ENCODE measurements at places on chromosomes 16 and 17. TPM values are rescaled to one million over a fixed set of nuclear protein-coding genes. Genes with fewer than 3 reads are reported as not detected.

KRTAP4-9 gene
- not detected for total RNA-seq

MED13 gene
- total RNA-seq, result 104 TPM

KRTAP9-8 gene
- total RNA-seq, result not detected

SHBG gene
- total RNA-seq, result 0.28 TPM

MYH3 gene
- total RNA-seq, result 1.0 TPM

FOXO3B gene
- total RNA-seq, result 2.9 TPM

RAB26 gene
- 0.48 TPM for total RNA-seq

- peaks cover 3% of the 10 kb centered on the region for H3K4me1 ChIP-seq
- DNase-seq, result no peak
- no peaks in the 10 kb centered on the region for H3K36me3 ChIP-seq
- H3K27me3 ChIP-seq, result no peaks in the 10 kb centered on the region
These were observed 84.4 kb downstream of the VMP1 start for GRCh38 chr17:59791603-59792457.

GRCh38 chr17:52824542-52824941 lies 666.0 kb upstream of the CA10 start:
- no peak overlapping the region for H3K4me3 ChIP-seq
- DNase-seq, result no peak
- H3K36me3 ChIP-seq, result no peaks in the 10 kb centered on the region
- no peak overlapping the region for H3K27ac ChIP-seq

GRCh38 chr16:877242-878071 lies 76.9 kb upstream of the GNG13 start:
- no peaks in the 10 kb centered on the region for H3K36me3 ChIP-seq
- no peaks in the 10 kb centered on the region for H3K4me1 ChIP-seq
- no peaks in the 10 kb centered on the region for H3K27me3 ChIP-seq
- no peak for DNase-seq
- H3K4me3 ChIP-seq, result no peak overlapping the region

DNA sequence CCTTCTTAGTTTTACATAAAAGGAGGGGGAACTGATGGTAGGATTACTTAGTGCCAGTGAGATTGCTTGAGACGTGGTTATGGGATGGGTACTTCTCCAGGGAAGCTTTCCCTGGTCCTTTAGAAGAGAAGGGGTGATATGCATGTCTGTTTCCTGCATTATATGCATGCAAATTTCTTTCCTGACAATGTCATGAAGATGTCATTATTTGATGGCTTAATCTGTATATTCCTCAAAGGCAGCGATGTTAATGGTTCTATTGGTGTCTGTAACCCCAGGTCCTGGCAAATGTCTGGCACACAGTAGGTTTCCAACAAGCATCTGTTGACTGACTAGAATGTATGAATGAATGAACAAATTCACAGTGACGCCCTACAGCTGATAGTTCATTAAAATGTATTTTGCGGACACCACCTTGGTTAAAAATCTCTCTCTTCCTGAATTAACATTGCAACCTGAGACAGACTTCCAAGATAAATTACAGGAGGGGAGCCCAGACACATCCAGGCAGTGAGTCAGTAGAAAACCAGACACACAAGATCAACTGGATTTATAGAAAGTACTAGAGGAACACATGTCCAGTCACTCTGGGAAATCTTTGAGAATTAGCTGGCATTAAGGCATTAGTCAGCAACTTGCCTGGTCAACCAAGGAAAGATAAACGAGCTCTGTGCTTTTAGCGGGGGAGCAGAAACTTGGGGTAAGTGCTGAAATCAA lies 293.4 kb downstream of the XYLT1 start:
- H3K27me3 ChIP-seq, result no peaks in the 10 kb centered on the region
- no peaks in the 10 kb centered on the region for H3K4me1 ChIP-seq
- H3K4me3 ChIP-seq, result no peak overlapping the region
- DNase-seq, result no peak

DNA sequence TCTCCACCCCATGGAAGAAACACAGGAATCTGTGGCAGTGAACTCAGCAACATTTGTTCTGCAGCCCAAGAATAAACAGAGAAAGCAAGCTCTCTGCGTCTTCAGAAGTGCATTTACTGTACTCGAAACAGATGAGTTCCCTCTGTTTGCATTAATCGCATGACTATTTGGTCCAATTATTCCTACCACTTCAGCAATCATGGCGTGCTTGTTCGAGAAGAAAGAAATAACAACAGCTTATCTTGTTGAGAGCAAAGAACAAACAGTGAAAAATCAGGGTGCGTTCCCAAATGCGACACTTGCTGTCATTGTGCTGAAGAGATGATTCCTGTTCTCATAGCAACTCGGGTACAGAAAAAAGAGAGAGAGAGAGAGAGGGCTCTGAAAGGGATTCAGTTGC lies 445.3 kb upstream of the MAF start:
- no peaks in the 10 kb centered on the region for H3K36me3 ChIP-seq
- peaks cover 21% of the 10 kb centered on the region for H3K4me1 ChIP-seq
- H3K4me3 ChIP-seq, result no peak overlapping the region
- DNase-seq, result peak; percentile 77
- no peak overlapping the region for H3K27ac ChIP-seq

DNA sequence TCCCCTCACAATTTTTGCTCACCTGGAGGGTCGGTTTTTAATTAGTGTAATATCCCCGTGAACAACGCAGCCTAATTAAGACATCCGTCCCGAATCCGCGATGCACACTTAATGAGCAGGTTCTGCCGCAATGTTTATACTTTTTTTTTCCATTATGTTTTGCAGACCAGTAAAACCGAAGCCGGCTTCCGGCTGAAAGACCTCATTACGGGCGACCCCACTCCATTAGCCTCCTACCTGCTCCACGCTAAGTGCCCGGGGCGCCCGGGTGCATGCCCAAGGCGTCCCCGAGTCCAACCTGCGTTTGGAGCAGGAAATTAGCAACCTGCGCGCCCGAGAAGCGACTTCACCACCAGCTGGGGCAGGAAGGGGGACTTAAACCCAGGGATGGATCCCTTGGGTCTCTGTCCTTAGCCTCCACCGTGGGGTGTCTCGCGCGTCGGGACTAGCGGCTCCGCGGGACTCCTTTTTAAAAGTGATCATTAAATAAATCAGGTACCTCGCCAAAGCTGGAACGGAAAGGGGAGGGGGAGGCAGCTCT lies 1.7 kb downstream of the RBFOX3 start:
- H3K36me3 ChIP-seq, result no peaks in the 10 kb centered on the region
- no peaks in the 10 kb centered on the region for H3K4me1 ChIP-seq
- no peak overlapping the region for H3K4me3 ChIP-seq

DNA sequence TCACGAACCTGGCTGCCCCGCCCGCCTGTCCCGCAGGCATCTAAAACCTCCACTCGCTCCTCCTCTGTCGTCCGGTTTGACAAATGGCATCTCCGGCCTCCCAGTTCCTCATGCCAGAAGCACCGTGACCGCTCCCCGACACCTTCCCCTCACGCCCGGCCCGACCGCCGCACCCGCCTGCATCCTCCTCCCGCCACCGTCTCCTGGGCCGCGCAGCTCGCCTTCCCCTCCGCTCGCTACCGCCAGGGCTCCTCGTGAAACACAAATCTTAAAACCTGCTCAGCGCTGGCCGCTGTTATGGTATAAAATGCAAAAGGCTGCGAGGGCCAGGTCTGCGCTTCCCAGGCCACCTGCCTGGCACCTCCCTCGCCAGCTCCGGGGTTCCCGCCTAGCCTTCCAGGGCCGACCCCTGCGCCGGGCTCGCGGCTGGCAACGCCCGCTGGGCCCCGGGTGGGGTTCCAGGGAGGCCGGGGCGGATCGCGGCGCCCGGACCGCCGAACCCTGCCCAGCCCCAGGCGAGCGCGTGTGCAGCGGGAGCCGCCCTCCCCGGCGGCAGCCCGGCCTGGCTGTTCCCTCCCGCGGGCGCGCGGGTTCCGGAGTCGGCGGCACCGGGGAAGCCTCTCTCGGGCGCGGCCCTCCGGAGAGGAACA lies 488 bp downstream of the SPSB3 start:
- DNase-seq, result no peak
- peaks cover 13% of the 10 kb centered on the region for H3K36me3 ChIP-seq
- H3K4me3 ChIP-seq, result peak overlapping the region; percentile 81
- H3K4me1 ChIP-seq, result peaks cover 6% of the 10 kb centered on the region
- no peaks in the 10 kb centered on the region for H3K27me3 ChIP-seq

DNA sequence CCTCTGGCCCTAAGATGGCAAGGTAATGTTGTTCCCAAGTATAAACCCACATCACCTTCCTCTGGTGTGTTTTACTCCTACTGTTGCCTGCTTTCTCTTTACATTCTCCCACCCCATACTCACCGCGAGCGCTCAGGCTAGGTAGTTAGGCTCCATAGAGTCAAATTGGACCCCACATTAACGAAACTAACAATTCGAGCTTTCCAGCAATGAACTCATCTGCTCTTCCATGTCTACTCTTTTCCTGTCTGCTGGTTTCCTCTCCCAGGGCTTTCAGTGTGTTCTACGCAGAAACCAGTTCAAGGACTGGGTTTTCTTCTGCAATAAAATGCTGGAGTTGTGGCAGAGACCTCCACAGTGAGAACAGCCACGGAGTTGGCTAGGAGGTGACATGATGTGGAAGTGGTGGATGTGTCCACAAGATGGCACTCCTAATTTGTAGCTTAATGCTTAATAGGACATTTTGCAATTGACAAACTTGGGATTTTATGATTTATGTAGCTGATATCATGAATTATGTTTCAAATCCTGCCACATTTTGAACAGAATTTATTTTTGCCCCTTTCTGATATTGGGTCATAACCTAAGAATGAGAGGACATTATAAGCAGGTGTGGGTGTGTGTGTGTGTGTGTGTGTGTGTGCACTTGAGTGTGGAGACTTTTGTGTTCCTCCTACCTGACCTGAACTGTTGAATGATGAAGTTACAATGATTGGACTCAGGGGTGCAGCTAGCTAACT lies 2.2 kb upstream of the UQCRC2 start:
- peaks cover 16% of the 10 kb centered on the region for H3K4me1 ChIP-seq
- H3K27me3 ChIP-seq, result no peaks in the 10 kb centered on the region
- DNase-seq, result peak; percentile 36
- H3K36me3 ChIP-seq, result peaks cover 7% of the 10 kb centered on the region

DNA sequence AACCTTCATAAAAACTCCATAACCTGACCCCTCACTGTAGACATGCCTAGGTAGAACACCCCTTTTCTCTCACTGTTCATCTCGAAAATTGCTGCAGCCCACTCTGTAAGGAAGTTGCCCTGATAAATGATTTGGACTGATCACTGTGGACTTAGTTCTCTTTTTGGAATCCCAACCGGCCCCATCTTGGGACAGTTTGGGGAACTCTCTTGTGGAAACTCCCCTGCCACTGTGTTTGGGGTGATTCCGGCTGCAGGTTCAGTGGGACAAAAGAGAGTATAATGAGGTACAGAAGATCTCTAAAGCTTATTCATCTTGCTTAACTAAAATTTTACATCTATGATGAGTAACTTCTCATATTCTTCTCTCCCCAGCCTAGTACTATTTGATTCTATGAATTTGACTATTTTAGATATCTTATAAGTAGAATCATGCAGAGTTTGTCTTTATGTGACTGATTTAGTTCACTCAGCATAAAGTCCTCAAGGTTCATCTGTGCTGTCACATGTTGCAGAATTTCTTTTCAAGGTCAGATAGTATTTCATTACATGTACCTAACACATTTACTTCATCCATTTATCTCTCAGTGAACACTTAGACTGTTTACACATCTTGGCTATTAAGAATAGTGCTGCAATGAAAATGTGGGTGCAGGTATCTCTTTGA lies 84.9 kb downstream of the ABCA8 start:
- no peak overlapping the region for H3K4me3 ChIP-seq
- H3K4me1 ChIP-seq, result peaks cover 8% of the 10 kb centered on the region
- H3K27me3 ChIP-seq, result no peaks in the 10 kb centered on the region
- no peak overlapping the region for H3K27ac ChIP-seq
- peaks cover 49% of the 10 kb centered on the region for H3K36me3 ChIP-seq

DNA sequence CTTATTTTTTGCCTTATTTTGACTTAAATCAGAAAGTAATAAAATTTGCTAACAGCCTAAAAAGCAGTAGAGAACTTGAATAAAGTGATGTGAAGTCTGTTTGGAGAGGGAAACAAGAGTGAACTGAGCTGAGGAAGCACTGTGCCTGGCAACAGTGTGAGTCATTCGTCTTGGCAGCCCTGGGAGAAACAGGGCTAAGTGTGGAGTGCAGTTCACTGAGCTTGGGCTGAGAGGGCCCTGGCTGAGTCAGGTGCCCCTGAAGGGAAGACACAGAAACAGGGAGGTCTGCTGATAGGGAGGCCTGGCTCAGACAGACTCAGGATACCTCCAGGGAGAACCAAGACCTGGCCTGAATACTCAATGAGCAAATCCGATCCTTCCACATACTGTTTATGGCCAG lies 132.1 kb downstream of the HS3ST4 start:
- DNase-seq, result no peak
- no peak overlapping the region for H3K4me3 ChIP-seq
- H3K4me1 ChIP-seq, result no peaks in the 10 kb centered on the region
- H3K36me3 ChIP-seq, result no peaks in the 10 kb centered on the region
- no peak overlapping the region for H3K27ac ChIP-seq

GRCh38 chr16:51343411-51343810 lies 192.3 kb upstream of the SALL1 start:
- no peak overlapping the region for H3K27ac ChIP-seq
- no peaks in the 10 kb centered on the region for H3K27me3 ChIP-seq
- H3K4me3 ChIP-seq, result no peak overlapping the region
- no peaks in the 10 kb centered on the region for H3K4me1 ChIP-seq
- no peak for DNase-seq

DNA sequence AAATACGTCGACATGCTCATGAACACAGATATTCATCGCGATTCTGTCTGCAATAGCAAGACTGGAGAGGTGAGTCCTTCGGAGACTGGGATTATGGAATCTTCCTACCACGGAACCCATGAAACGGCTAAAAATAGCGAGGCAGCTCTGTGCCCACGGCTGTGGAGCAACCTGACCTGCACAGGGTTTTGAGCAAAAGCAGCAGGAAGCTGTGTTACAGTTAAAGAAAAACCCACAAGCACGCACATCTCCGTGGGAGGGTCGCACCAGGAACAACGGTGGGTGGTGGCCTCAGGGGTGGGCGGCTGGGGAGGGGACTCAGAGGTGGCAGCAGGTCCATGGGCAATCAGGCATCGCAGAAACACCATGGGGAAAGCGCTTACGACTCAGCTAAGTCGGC lies 24.8 kb downstream of the SLC38A10 start:
- H3K4me1 ChIP-seq, result no peaks in the 10 kb centered on the region
- no peak overlapping the region for H3K4me3 ChIP-seq
- H3K27ac ChIP-seq, result no peak overlapping the region
- no peaks in the 10 kb centered on the region for H3K27me3 ChIP-seq

GRCh38 chr17:81103379-81103778 lies 61.9 kb upstream of the PVALEF start:
- no peaks in the 10 kb centered on the region for H3K4me1 ChIP-seq
- no peaks in the 10 kb centered on the region for H3K27me3 ChIP-seq
- no peak overlapping the region for H3K4me3 ChIP-seq
- no peak for DNase-seq
- H3K36me3 ChIP-seq, result peaks cover 3% of the 10 kb centered on the region
- H3K27ac ChIP-seq, result no peak overlapping the region

- H3K27ac ChIP-seq, result no peak overlapping the region
- H3K4me3 ChIP-seq, result peak overlapping the region; percentile 53
- H3K27me3 ChIP-seq, result no peaks in the 10 kb centered on the region
- H3K36me3 ChIP-seq, result no peaks in the 10 kb centered on the region
- DNase-seq, result no peak
These were observed 539 bp downstream of the LRRC45 start for GRCh38 chr17:82023447-82024241.

GRCh38 chr16:66735891-66736290 lies 15.5 kb downstream of the DYNC1LI2 start:
- H3K4me1 ChIP-seq, result no peaks in the 10 kb centered on the region
- peaks cover 72% of the 10 kb centered on the region for H3K36me3 ChIP-seq
- DNase-seq, result no peak
- no peak overlapping the region for H3K4me3 ChIP-seq

GRCh38 chr17:8470447-8471047 lies 34.9 kb downstream of the NDEL1 start:
- H3K4me1 ChIP-seq, result no peaks in the 10 kb centered on the region
- no peak for DNase-seq
- no peak overlapping the region for H3K4me3 ChIP-seq
- no peaks in the 10 kb centered on the region for H3K27me3 ChIP-seq
- peaks cover 19% of the 10 kb centered on the region for H3K36me3 ChIP-seq
- no peak overlapping the region for H3K27ac ChIP-seq
